ENCODE measurements at places on chromosomes 11 and 22. TPM values are rescaled to one million over a fixed set of nuclear protein-coding genes. Genes with fewer than 3 reads are reported as not detected.

GRCh38 chr11:17572791-17573460, 25.9 kb downstream of the OTOG start:
- DNase-seq: no peak
- H3K4me1 ChIP-seq: no peaks in the 10 kb centered on the region
- no peak overlapping the region for H3K27ac ChIP-seq

Gene LMNTD2
- total RNA-seq: 8.2 TPM

GRCh38 chr11:36471577-36471976, 38.5 kb downstream of the TRAF6 start:
- no peak overlapping the region for H3K27ac ChIP-seq
- H3K4me3 ChIP-seq: no peak overlapping the region
- H3K4me1 ChIP-seq: no peaks in the 10 kb centered on the region
- DNase-seq: no peak

GRCh38 chr22:19973551-19974267, 32.1 kb upstream of the TXNRD2 start:
- no peak overlapping the region for H3K4me3 ChIP-seq
- H3K27ac ChIP-seq: no peak overlapping the region
- H3K36me3 ChIP-seq: no peaks in the 10 kb centered on the region
- no peaks in the 10 kb centered on the region for H3K27me3 ChIP-seq

GRCh38 chr11:823441-824291, 4.1 kb upstream of the CRACR2B start:
- no peak overlapping the region for H3K4me3 ChIP-seq
- no peak for DNase-seq
- no peak overlapping the region for H3K27ac ChIP-seq
- peaks cover 34% of the 10 kb centered on the region for H3K36me3 ChIP-seq
- H3K4me1 ChIP-seq: peaks cover 52% of the 10 kb centered on the region
- peaks cover 14% of the 10 kb centered on the region for H3K27me3 ChIP-seq

Gene LAYN
- total RNA-seq: 1.4 TPM

DNA sequence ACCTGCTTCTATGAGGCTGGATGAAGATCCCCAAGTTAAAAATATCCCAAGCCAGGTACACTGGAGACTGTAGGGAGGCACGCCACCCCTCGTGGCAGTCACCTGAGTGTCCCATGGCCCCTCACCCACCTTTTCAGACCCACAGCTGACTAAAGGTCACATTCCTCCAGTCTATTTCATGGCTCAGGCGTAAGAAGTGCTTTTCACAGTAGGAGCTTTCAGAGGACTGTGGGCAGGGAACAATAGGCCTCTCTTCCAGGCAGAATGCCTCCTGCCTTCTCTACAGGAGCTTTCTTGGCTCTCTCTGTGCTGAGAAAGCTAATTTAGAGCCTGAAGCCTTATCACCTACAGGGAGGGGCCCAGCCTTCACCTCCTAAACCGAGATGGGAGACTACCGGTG, 73.8 kb downstream of the C11orf58 start:
- H3K27ac ChIP-seq: no peak overlapping the region
- H3K36me3 ChIP-seq: no peaks in the 10 kb centered on the region

DNA sequence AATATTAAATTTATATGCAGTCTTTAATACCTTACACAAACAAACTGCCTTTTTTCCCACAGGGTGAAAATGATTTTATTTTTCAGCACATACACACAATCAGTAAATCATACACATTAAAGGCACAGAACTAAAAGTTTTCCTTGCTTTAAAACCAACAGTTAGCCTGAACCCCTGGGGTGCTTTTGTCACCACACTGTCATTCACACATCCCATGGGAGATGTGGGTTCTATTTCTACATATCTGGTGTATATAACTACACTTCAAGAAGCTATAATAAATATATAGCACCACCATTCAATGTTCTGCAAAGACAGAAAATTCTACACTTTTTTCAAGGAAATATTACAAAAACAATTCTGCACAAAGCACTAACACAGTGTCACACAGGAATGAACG, 197.0 kb downstream of the GUCY1A2 start:
- H3K27ac ChIP-seq: no peak overlapping the region
- H3K27me3 ChIP-seq: no peaks in the 10 kb centered on the region
- no peaks in the 10 kb centered on the region for H3K4me1 ChIP-seq
- H3K4me3 ChIP-seq: no peak overlapping the region

- no peak for DNase-seq
- H3K27ac ChIP-seq: no peak overlapping the region
- H3K4me1 ChIP-seq: peaks cover 63% of the 10 kb centered on the region
- H3K27me3 ChIP-seq: no peaks in the 10 kb centered on the region
Measured at GRCh38 chr22:28817919-28818859, 17.8 kb upstream of the XBP1 start.

GRCh38 chr11:126598344-126599216, 243.1 kb downstream of the ST3GAL4 start:
- no peak for DNase-seq
- no peaks in the 10 kb centered on the region for H3K4me1 ChIP-seq
- H3K27ac ChIP-seq: no peak overlapping the region
- peaks cover 7% of the 10 kb centered on the region for H3K27me3 ChIP-seq
- H3K4me3 ChIP-seq: no peak overlapping the region

GRCh38 chr11:105051559-105051958, 6.4 kb upstream of the CARD16 start:
- no peak overlapping the region for H3K4me3 ChIP-seq
- H3K27me3 ChIP-seq: no peaks in the 10 kb centered on the region
- no peaks in the 10 kb centered on the region for H3K36me3 ChIP-seq
- H3K4me1 ChIP-seq: peaks cover 3% of the 10 kb centered on the region
- DNase-seq: no peak
- no peak overlapping the region for H3K27ac ChIP-seq

- H3K36me3 ChIP-seq: no peaks in the 10 kb centered on the region
- no peak for DNase-seq
Measured at GRCh38 chr11:60348116-60348515, 21.1 kb downstream of the MS4A6E start.

- H3K27ac ChIP-seq: peak overlapping the region; percentile 55
- peaks cover 32% of the 10 kb centered on the region for H3K4me1 ChIP-seq
- peak overlapping the region; percentile 78 for H3K4me3 ChIP-seq
- H3K27me3 ChIP-seq: no peaks in the 10 kb centered on the region
- peaks cover 10% of the 10 kb centered on the region for H3K36me3 ChIP-seq
- DNase-seq: no peak
Measured at GRCh38 chr22:31488988-31489617, 539 bp downstream of the EIF4ENIF1 start.

Gene CHRDL2
- not detected for total RNA-seq

- no peak overlapping the region for H3K4me3 ChIP-seq
- H3K36me3 ChIP-seq: peaks cover 69% of the 10 kb centered on the region
- H3K4me1 ChIP-seq: no peaks in the 10 kb centered on the region
- no peaks in the 10 kb centered on the region for H3K27me3 ChIP-seq
- H3K27ac ChIP-seq: no peak overlapping the region
Measured at GRCh38 chr22:20885557-20886323, 26.9 kb downstream of the SNAP29 start.

- no peak overlapping the region for H3K27ac ChIP-seq
- H3K4me3 ChIP-seq: no peak overlapping the region
- no peak for DNase-seq
- peaks cover 15% of the 10 kb centered on the region for H3K4me1 ChIP-seq
- no peaks in the 10 kb centered on the region for H3K36me3 ChIP-seq
Measured at GRCh38 chr11:371716-372590, 2.7 kb downstream of the B4GALNT4 start.

GRCh38 chr11:33874433-33874832, 17.4 kb downstream of the LMO2 start:
- H3K4me3 ChIP-seq: no peak overlapping the region
- H3K36me3 ChIP-seq: no peaks in the 10 kb centered on the region
- H3K27me3 ChIP-seq: peaks cover 73% of the 10 kb centered on the region
- DNase-seq: no peak
- no peak overlapping the region for H3K27ac ChIP-seq

DNA sequence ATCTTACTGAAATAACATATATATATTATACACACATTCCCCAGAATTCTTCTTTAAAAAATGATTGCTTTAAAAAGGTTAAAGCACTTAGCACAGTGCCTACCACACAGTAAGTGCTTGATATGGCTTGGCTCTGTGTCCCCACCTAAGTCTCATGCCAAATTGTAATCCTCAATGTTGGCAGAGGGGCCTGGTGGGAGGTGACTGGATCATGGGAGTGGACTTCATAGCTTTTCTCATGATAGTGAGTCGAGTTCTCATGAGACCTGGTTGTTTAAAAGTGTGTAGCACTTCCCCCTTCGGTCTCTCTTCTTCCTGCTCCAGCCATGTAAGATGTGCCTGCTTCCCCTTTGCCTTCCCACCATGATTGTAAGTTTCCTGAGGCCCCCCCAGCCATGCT, 6.2 kb downstream of the CRYAB start:
- H3K4me1 ChIP-seq: no peaks in the 10 kb centered on the region
- no peak overlapping the region for H3K4me3 ChIP-seq
- no peaks in the 10 kb centered on the region for H3K36me3 ChIP-seq
- peaks cover 4% of the 10 kb centered on the region for H3K27me3 ChIP-seq
- H3K27ac ChIP-seq: no peak overlapping the region

GRCh38 chr11:70040452-70040851, 37.7 kb upstream of the ANO1 start:
- no peak overlapping the region for H3K27ac ChIP-seq
- no peaks in the 10 kb centered on the region for H3K36me3 ChIP-seq
- H3K4me1 ChIP-seq: no peaks in the 10 kb centered on the region
- no peak overlapping the region for H3K4me3 ChIP-seq

- H3K27ac ChIP-seq: no peak overlapping the region
- no peaks in the 10 kb centered on the region for H3K36me3 ChIP-seq
- peaks cover 21% of the 10 kb centered on the region for H3K4me1 ChIP-seq
- no peak overlapping the region for H3K4me3 ChIP-seq
- DNase-seq: peak; percentile 45
Measured at GRCh38 chr22:29701155-29701999, 18.4 kb upstream of the CABP7 start.

Gene EIF4ENIF1
- 9.4 TPM for total RNA-seq

Gene FERMT3
- total RNA-seq: 55.8 TPM

DNA sequence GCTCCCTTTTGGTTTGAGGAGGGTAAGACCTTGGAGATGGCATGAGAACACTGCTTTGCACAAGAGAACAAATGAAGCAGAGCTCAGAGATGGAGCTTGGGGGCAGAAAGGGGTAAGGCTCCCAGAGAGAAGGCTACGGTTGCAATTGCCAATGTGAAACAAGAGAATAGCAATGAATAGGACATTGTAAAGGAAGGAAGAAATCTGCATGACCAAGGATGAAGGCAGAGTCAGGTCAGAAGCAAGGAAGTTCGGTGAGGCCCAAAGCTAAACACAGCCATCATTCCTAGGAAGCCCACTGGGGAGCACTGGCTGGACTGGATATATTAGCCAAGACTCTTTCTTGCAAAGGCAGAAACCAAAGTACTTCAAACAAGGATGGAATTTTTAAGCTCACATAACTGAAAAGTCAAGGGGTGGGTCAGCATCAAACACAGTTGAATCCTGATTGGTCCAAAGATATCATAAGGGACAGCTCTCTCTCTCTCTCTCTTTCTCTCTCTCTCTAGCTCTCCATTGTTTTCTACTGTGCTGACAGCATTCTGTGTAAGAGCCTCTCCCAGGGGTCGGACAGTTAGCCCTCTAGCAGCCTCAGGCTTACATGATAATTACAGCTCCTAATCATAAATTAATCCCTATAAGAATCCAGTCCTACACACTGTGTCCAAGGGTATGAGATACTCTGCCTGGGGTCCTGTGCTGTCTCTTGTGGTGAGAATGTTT, 484.3 kb downstream of the SOX6 start:
- no peaks in the 10 kb centered on the region for H3K27me3 ChIP-seq
- H3K27ac ChIP-seq: no peak overlapping the region
- no peaks in the 10 kb centered on the region for H3K36me3 ChIP-seq
- H3K4me1 ChIP-seq: no peaks in the 10 kb centered on the region
- no peak for DNase-seq

DNA sequence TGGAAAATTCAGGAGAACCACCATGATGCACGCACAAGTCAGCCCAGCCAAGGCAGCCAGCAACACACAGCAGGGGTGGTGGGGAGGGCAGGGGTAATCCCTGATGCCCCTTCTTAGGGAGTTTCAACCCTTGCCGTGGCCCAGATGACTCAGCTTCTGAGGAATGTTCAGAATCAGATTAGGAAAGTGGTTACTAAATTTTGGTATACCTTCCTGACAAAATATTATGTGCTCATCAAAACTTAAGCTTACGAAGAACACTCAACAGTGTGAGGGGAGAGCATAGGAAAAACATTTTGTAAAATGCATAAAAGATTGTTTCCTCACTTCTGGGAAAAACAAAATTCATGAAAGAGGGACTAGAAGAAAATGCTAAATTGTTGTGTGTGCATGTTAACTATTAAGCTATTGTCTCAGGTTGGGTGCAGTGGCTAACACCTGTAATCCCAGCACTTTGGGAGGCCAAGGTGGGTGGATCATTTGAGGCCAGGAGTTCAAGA, 32.1 kb downstream of the SERPIND1 start:
- no peak for DNase-seq
- no peak overlapping the region for H3K4me3 ChIP-seq
- H3K27ac ChIP-seq: no peak overlapping the region
- no peaks in the 10 kb centered on the region for H3K4me1 ChIP-seq

- H3K4me1 ChIP-seq: peaks cover 59% of the 10 kb centered on the region
- no peak overlapping the region for H3K27ac ChIP-seq
- no peak for DNase-seq
- H3K36me3 ChIP-seq: no peaks in the 10 kb centered on the region
Measured at GRCh38 chr11:32436751-32437494, 1.6 kb upstream of the WT1 start.

DNA sequence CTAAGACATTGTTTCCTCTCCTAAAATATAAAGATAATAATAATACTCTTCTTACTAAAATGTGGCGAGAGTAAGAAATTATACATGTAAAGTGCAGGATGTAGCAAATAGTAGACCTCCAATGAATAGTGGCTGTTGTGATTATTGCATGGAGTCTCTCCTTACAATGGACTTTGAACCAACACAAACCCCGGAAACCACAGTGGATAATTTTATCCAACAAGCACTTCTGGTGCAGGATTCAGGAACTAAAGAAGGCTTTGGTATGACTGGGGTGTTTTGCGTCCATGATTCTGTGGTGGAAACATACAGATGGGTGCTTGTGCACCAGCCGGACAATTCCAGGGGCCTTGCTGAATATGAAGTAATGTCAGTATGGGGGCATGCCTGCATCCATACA, 146.4 kb upstream of the UBASH3B start:
- H3K4me1 ChIP-seq: no peaks in the 10 kb centered on the region
- H3K36me3 ChIP-seq: no peaks in the 10 kb centered on the region
- H3K27ac ChIP-seq: no peak overlapping the region
- DNase-seq: no peak

DNA sequence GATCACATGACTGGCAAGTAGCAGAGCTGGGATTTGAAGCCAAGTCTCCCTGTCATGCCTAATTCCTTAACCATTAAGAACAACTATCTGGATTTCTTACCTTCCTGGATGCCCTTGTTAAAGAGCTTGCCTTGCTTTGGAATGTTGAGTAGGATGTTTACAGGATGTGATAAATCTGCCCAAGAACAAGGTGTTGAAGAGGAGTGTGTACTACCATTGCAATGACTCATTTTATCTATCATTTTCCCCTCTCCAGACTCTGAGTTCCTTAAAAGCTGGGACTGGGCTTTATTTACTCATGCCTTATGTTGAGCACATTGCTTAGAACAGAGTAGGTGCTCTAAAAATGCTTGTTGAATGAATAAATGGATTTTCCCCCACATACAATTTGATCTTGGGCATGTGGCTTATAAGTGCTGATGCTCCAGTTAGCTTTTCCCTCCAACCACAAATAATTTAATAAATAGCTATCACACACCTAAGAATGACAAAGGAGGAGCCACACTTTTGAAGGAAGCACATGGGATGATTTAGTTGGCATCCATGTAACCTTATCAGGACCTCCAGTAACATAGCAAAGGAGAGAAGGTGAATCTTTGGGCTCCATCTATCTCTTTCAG, 268.6 kb upstream of the SESN3 start:
- H3K4me3 ChIP-seq: no peak overlapping the region
- H3K36me3 ChIP-seq: no peaks in the 10 kb centered on the region
- no peak overlapping the region for H3K27ac ChIP-seq
- no peaks in the 10 kb centered on the region for H3K4me1 ChIP-seq
- H3K27me3 ChIP-seq: no peaks in the 10 kb centered on the region
